Stomach (tissue), 19 donors: ENCODE measurements at places on chromosomes 1 and 21. TPM values are rescaled to one million over a fixed set of nuclear protein-coding genes. Genes with fewer than 3 reads are reported as not detected.

The PROX1 gene
- total RNA-seq: 4.6 TPM

DNA sequence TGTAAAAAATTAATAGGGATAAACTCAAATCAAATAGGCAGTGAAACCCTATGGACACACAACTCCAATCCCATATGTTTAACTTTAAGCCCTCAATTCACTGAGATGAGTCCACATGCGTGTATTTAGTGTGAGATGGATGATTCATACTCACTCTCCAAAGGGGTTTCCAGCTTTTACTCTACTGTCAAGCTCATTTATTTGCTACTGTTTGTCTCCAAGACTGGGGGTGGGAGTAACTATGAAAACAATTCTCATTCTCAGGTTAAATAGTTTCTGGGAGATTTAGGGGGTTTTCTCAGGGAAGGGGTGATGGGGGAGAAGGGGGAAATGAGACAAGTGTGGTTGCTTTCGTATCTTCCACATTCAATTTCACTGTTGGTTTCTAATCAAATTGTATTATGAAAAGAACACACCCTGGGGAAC, 2.7 kb downstream of the RAB29 start:
- H3K27ac ChIP-seq: no peak overlapping the region
- H3K36me3 ChIP-seq: peaks cover 13% of the 10 kb centered on the region
- peaks cover 33% of the 10 kb centered on the region for H3K4me1 ChIP-seq
- H3K27me3 ChIP-seq: no peaks in the 10 kb centered on the region
- H3K4me3 ChIP-seq: no peak overlapping the region

DNA sequence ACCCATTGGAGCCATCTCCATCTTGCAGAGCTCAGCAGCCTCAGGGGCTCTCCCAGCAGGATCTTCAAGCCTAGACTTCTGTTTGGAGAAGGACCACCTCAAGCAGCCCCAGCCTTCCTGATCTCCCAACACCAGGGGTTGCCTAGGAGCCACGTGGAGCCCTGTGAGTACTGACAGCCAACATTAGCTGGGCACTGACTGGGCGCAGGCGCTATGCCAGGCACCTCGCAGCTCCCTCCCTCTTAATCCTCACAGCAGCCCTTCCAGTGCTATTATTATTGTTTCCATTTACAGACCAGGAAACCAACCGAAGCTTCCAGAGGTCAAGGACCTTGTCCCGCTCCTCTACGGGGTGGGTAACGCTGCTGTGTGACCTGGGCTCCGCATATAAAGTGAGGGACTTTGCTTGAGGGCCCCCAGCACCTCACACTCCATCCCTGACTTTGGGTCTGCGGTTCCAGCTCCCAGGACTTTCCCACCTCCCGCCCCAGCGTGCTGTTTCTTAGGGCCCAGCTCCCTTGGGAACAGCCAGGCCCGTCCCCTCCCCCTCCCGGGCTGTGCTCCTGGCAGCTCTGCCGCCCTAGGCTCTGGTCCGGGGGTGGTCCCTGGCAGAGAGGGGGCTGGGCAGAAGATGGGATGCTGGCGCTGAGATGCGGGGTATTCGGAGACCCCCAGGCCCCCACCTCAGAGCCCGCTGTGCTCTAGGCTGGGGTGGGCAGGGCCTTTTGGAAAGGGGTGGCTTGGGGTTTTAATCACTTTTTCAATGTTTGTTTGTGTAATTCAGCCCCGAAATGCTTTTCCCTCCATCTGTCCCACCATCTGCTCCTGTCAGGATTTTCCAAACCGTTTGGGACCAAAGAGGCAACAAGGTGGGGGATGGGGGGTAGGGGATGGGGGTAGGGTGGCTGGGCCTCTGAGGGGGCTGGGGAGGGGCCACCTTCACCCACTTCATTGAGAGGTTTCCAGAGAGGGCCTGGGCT, 4.1 kb upstream of the HPCA start:
- H3K4me3 ChIP-seq: no peak overlapping the region
- H3K27ac ChIP-seq: no peak overlapping the region
- peak; percentile 49 for DNase-seq

DNA sequence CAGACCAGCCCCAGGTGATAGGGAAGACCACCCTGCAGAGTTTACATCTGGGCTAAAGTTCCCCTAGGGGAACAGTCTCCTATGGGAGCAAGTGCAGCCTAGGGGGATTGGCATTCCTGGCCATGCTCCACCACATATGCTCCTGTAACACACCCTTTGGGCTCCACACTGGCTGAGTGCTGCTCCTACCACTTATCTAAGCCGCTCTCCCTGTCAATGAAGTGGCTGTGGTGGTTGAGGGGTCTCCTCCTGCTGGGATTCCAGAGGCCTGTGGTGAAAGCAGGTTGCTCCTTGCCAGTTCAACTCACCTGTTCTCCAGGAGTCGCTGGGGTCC, 51.1 kb downstream of the COL24A1 start:
- no peak overlapping the region for H3K27ac ChIP-seq
- no peak overlapping the region for H3K4me3 ChIP-seq
- DNase-seq: no peak
- H3K27me3 ChIP-seq: peaks cover 4% of the 10 kb centered on the region
- no peaks in the 10 kb centered on the region for H3K4me1 ChIP-seq
- no peaks in the 10 kb centered on the region for H3K36me3 ChIP-seq

The MIXL1 gene
- not detected for total RNA-seq

GRCh38 chr1:72137656-72138055, 144.7 kb downstream of the NEGR1 start:
- H3K4me1 ChIP-seq: no peaks in the 10 kb centered on the region
- no peak for DNase-seq
- H3K27ac ChIP-seq: no peak overlapping the region
- no peaks in the 10 kb centered on the region for H3K27me3 ChIP-seq
- H3K4me3 ChIP-seq: no peak overlapping the region

DNA sequence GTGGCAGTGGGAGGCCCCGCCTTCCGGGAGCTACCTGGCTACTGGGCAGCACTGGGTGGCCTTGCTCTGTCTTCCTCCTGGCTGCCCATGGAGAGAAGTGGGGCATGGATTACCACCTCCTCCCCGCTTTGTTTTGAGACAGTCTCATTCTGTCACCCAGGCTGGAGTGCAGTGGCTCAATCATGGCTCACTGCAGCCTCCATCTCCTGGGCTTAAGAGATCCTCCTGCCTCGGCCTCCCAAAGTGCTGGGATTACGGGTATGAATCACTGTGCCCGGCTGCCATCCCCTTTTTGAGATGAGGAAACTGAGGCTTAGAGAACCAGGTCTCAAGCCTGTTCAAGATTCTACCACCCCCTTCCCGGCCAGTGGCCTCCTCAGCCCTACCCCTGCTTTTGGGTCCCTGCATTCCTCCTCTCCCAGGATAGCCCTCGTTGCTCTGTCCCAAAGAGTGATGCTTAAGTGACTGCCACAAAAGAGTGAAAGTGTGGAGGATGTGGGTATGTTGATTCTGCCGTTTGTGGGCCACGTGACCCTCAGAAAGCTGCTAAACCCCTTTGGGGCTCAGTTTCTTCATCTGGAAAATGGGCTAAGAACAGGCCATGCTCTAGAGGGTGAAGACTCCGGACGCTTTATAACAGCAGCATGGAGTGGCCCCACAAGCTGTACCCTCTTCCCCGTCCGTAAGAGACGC, 7.8 kb downstream of the HES3 start:
- no peak overlapping the region for H3K27ac ChIP-seq
- H3K36me3 ChIP-seq: peaks cover 23% of the 10 kb centered on the region
- H3K4me3 ChIP-seq: no peak overlapping the region
- no peak for DNase-seq
- peaks cover 65% of the 10 kb centered on the region for H3K27me3 ChIP-seq

- H3K27me3 ChIP-seq: no peaks in the 10 kb centered on the region
- H3K4me3 ChIP-seq: no peak overlapping the region
- no peaks in the 10 kb centered on the region for H3K4me1 ChIP-seq
- H3K27ac ChIP-seq: no peak overlapping the region
These were observed 14.6 kb upstream of the PADI1 start for GRCh38 chr1:17190010-17190995.
